ENCODE measurements at places on chromosomes 5 and 9.

GRCh38 chr9:108637340-108637739, 218.4 kb downstream of the ACTL7B start:
- DNase-seq = no peak

DNA sequence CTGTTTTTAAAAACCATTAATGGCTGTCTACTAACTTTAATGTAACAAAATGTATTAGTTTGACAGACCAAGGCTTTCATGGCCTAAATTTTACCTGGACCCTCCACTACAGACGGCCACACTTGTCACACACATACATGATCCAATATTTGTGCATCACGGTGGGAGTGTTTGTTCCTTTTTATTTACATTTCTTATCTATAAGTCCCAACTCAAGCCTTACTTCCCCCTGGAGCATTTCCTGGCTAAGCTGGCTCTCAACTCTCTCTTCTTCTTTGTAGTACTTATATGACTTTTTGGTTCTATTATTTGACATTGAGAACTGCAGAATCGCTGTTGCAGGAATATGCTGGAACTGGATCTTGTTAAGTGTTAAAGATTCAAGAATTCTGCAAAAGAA, 534.4 kb downstream of the RAB3C start:
- no peak for DNase-seq

DNA sequence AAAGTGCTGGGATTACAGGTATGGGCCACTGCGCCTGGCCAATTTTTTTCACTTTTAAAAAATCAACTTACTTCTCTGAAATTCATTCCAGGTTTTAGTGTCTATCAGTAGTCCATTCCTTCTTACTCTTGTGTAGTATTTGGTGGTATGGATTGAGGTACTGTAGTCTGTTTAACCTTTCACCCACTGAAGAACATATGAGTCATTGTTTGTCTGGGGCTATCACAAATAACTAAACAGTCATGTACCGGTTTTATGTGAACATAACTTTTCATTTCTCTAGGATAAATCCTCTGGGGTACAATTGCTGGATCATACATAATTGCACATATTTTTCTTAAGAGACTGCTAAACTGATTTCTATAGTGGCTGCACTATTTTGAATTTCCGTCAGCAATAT, 1188.0 kb upstream of the CDH9 start:
- DNase-seq = no peak

- no peak for DNase-seq
These were observed 67.7 kb upstream of the LRRTM2 start for GRCh38 chr5:138942861-138943260.

DNA sequence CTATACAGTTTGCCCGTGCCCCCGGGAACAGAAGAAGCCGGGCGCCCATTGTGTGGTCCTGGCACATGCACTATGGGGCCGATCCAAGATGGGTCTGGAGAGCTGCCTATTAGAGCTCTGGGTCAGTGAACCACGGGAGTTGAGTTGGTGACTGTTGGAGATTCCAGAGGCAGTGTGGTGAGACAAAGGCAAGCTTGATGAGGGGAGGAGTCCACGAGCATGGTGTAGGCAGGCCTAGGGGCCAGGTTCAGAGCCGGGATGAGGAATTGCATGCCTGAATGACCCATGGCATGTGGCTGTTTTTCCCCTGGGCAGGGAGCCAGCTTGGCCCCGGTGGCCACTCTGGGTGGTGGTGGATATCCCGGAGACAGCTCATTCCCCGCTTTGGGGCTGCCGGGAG, 84.4 kb upstream of the STC2 start:
- DNase-seq = no peak

- DNase-seq = no peak
These were observed 143.4 kb downstream of the GOLPH3 start for GRCh38 chr5:32030686-32031085.

GRCh38 chr9:372128-372527, 157.5 kb downstream of the DOCK8 start:
- DNase-seq = no peak

DNA sequence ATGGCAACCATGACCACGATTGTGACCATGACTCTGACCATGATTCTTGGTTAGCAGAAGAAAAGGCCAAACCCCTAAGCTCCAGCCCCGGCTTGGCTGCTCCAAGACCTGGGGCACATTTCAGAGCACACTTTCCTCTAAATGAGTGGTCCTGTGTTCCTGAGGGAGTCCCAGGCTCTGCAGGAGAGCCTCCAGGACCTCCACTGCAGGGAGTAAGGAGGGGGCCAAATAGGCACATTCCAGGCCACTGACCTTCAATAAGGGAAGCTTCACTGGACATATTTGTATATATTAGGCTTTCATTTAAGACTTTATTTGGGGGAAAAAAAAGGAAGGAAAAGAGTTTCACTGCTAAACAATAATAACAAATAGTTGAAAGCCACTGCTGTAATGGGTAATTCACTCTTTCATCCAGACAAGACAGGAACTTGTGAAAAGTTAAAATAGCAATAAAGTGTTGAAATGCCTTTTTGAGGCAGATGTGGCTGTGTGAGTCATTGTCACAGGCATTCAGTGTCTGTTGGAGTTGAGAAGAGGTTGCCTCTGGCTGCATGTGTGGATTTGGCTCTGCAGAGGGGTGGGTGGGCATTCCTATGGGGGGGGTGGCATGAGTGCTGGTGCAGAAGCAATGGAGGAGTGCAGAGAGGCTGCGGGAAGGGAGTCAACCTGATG, 63.9 kb upstream of the TGFBR1 start:
- DNase-seq = peak; percentile 29

DNA sequence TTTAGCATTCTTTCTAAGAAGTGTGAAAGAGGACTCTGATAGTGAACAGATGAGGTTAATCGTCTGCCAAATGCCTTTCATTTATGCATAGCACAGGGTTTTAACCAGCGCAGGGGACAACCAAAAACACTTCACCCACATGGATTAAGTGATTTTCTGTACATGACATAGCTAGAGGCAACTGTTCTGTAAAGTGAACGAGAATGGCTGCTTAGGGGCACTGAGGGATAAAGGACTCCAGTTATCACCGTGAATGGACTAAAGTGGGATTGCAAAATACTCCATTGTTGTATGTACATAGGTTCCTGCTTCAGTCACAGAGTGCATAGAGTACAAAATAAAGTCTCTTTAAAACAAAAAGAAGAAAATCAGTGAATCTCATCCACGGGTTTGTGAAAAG, 456.8 kb downstream of the DMAC1 start:
- no peak for DNase-seq

DNA sequence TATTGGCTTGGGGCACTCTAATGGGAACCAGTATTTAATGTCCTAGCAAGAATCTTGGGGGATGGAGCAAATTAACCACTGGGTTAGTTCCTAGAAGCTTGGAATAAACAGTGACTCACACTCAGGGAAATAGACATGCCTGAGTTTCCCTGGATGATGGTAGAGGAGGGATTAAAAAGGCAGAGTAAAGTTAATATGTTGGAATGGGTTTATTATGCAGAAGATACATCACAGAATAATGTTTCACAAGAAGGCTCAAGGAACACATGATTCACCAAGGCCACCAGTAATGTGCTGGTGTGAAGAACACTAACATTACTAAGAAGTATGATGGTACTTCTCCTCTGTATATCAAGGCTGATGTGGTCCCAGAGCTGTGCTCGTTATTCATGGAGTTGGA, 752.9 kb upstream of the SEMA6A start:
- no peak for DNase-seq
